ENCODE measurements at places on chromosomes 1 and 21.

DNA sequence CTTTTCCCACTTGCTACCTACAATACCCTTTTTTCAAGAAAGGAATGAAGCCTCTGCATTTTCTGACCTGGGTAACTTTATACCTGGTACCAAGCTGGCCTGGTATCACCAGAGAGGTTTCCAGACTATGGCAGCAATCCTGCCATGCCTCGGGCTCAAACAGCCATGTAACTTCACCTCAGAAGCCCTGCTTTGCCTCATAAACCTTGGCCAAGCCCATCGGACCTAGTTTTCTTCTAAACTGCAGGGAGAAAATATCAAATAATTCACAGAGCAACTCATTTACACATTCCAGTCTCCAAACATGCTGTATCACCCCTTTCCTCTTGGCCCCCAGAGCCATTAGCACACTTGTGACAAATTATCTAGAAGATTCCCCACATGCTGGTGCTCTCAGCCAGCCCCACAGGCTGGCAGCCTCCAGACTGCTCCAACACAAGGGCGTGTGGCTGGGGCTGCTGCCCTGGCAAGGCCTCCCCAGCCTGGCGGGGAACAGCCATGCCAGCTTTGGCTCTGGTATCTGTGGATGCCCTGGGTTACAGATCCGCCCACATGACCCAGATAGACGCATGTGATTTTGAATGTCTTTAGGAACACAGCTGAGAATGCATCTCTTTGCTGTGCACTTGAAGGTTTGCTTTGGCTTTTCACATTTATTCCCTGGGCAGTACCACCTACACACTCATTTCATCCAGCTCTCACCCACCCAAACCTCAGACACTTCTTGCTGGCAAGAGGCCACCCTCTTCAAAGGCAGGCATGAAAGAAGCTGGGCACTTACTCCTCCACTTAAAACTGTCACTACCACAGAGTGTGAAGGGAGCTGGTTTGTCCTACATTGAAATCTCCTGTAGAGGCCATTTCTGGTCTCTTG is 70.0 kb upstream of the BCAR3 start:
- peaks cover 12% of the 10 kb centered on the region for H3K36me3 ChIP-seq
- peaks cover 65% of the 10 kb centered on the region for H3K4me1 ChIP-seq
- DNase-seq = peak; percentile 66
- H3K27me3 ChIP-seq = no peaks in the 10 kb centered on the region
- H3K4me3 ChIP-seq = peak overlapping the region; percentile 81
- H3K27ac ChIP-seq = peak overlapping the region; percentile 98

- no peaks in the 10 kb centered on the region for H3K27me3 ChIP-seq
- H3K36me3 ChIP-seq = peaks cover 5% of the 10 kb centered on the region
- no peak for DNase-seq
- H3K4me1 ChIP-seq = no peaks in the 10 kb centered on the region
- no peak overlapping the region for H3K27ac ChIP-seq
- H3K4me3 ChIP-seq = no peak overlapping the region
These were observed 15.4 kb downstream of the ANGPTL7 start for GRCh38 chr1:11204396-11205190.

DNA sequence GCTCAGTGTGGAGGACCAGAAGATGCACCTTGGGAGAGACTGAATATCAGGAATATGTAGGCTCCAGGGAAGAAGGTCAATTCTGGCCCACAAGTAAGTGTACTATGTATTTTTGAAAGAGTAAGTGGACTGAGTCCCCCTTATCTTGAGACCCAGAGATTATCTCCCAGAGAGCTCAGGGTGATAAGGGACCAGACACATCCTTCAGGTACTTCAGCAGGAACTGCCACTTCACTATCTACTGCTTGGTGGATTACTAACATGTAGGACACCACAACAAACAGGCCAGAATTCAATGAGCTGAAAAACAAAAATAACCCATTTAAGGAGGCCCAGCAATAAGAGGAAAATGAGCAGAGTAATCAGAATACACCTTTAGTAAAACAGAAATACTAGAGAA is 119.2 kb downstream of the ZNF644 start:
- no peak overlapping the region for H3K27ac ChIP-seq
- H3K4me3 ChIP-seq = no peak overlapping the region
- peaks cover 4% of the 10 kb centered on the region for H3K36me3 ChIP-seq
- peaks cover 9% of the 10 kb centered on the region for H3K4me1 ChIP-seq
- DNase-seq = no peak

- H3K27ac ChIP-seq = no peak overlapping the region
- no peaks in the 10 kb centered on the region for H3K27me3 ChIP-seq
- no peaks in the 10 kb centered on the region for H3K4me1 ChIP-seq
These were observed 308.9 kb upstream of the LRRC7 start for GRCh38 chr1:69258842-69259241.

DNA sequence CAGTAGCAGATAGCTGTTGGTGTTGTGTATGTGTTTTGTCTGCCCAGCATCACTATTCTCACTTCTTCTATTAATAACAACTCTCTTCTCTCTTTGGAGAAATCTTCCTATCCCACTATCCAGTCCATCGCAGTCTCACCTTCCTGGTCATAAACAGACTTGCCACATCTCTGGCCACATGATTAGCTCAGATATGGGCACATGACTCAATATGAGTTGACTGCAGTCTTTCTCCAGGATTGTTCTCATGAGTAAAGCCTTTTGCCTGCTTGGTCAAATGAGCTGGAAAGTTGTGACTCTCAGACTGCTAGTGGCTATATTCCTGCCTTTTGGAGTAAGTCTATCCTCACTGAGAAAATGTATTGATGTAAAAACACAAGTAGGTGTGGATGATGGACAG is 32.9 kb upstream of the TADA1 start:
- no peak overlapping the region for H3K27ac ChIP-seq
- no peak for DNase-seq
- no peaks in the 10 kb centered on the region for H3K36me3 ChIP-seq
- H3K27me3 ChIP-seq = peaks cover 6% of the 10 kb centered on the region
- peaks cover 10% of the 10 kb centered on the region for H3K4me1 ChIP-seq
- no peak overlapping the region for H3K4me3 ChIP-seq

DNA sequence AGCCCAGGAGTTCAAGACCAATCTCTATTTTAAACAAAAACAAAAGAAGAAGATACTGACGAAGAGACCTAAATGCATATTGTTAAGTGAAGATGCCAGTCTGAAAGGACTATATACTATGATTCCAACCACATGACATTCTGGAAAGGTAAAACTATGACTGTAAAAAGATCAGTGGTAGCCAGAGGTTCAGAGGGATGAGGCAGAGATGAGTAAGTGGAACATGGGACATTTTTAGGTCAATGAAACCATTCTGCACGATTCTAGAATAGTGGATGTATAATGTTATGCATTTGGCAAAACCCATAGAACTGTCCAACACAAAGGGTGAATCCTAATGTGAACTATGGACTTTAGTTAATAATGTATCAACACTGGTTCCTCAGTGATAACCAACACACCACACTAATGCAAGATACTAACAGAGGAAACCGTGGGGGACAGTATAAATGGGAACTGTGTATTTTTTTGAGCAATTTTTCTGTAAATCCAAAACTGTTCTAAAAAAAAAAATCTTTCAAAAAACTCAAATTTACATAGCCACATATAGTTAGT is 8.2 kb downstream of the RC3H1 start:
- H3K4me1 ChIP-seq = peaks cover 39% of the 10 kb centered on the region
- H3K36me3 ChIP-seq = no peaks in the 10 kb centered on the region
- no peaks in the 10 kb centered on the region for H3K27me3 ChIP-seq

Data from natural killer cell treated with Interleukin-12 subunit alpha and Interleukin-12 subunit beta and Interleukin-15 and Interleukin-18, amount 100 ng/mL, for 72 hours (primary cell).